SK-N-DZ (cell line): ENCODE measurements at places on chromosomes 4 and X.

DNA sequence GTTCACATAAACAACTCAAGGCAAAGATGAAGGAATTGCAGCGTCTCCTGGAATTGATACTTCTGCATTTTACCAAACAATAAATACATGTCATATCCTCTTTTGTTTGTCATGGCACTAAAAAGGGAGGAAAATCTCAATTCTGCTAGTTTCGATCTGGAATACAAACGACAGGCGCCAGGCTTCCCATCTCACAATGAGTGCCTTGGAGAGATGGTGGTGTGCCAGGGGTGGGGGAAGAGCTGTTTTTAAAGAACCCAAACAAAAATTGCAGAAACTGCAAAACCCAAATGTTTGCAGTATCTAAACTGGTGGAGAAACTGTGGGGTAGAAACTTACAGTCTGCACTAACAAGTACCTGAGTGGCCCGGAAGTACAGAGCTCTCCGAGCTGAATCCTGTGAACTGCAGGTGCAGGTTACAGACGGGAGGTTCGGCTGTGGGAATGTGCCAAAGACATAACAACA, 53.0 kb upstream of the KLF3 start:
- no peak for DNase-seq

DNA sequence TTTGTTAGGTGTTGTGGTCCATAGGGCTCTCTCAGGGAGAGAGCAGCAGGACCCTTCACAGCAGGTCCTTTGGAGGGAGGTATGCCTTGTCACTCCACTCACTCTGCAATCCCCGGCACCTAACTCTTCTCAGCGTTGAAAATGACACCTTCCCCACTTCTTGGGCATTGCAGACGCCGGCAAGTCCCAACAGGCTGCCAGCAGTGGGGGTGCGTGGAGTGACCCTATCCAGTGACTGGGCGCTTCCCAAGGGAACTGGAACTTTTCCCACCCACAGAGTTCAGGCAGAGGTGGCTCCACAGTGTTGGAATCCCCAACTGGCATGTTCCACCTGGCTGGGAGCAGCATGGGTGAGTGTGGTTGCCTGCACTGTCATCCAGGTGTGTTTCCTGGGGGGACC, 705.1 kb upstream of the FRG1 start:
- DNase-seq = no peak

- DNase-seq = no peak
These were observed 16.0 kb upstream of the SH3TC1 start for GRCh38 chr4:8182858-8183725.

GRCh38 chr4:115515772-115516171, 402.4 kb upstream of the NDST4 start:
- no peak for DNase-seq

- peak; percentile 29 for DNase-seq
These were observed 134.7 kb downstream of the PALLD start for GRCh38 chr4:168631241-168632162.

DNA sequence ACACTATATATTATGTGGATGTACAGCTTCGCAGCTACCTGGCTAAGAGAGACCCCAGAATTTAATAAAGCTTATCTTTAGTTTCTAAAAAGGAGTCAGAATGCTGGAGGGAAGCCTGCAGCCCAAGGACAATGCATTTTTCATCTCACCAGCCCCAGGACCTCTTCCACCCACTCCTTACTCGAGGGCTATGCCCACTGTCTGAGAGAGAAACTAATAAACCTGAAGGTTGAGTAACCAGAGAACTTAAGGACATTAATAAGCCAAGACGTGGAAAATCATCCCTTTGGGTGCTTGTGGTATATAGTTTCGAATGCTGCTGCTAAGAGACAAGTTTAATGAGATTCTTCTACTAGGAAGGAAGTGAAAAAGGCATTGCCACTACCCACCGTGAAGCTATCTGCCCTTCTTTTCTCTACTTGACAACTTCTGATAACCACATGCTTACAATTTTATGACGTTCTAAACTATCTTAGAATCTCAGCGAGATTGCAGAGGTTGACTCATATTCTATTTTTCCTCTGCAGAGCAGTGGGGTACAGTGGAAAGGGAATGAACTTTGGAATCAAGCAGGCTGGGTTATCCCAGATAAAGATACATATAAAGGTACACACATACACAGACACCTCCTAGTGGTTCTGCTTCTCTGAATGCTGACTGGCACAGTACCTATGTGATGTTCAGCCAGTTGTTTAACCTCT, 3.3 kb downstream of the RELL1 start:
- no peak for DNase-seq

GRCh38 chrX:50470103-50471031, at the start of gene DGKK:
DGKK (minus strand) TSS chrX:50470825; CDS start chrX:50470678, 147 bp downstream.
- peak; percentile 94 for DNase-seq

- DNase-seq = no peak
These were observed 365.9 kb downstream of the INPP4B start for GRCh38 chr4:142480244-142480643.

DNA sequence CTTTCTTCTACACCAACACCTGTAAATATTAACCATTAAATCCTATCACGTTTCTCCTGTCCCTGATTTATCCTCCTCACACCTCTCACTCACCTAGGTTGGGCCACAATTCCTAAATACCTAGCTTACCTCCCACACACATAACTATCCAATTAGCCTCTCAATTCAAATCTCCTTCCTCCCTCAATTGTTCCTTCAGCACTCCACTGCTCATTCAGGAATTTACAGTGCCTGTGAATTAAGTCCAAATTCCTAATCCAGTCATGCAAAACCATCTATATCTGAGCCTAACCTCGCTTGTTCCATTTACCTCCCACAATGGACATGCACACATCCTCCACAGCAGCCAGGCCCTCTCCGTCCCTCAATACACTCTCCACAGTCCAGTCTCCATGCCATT, 17.5 kb downstream of the ANXA5 start:
- DNase-seq = no peak

DNA sequence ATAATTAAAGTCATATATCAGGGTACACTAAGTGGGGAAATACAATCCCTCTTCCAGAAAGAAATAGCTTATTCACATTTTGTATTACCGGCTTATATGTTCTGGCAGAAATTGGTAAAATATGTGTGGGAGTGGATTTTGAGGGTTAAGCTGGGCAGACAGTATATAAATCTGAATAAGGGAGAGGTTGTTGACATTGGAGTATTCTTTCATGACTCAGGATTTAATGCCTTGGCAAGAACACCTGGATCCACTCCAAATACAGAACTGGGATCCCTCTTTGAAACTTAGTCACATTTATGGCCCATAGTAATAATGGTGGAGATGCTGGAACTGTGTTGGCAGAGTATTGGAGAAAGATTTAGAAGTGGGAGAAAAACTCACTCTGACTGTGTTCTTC, 54.3 kb upstream of the TET2 start:
- no peak for DNase-seq

DNA sequence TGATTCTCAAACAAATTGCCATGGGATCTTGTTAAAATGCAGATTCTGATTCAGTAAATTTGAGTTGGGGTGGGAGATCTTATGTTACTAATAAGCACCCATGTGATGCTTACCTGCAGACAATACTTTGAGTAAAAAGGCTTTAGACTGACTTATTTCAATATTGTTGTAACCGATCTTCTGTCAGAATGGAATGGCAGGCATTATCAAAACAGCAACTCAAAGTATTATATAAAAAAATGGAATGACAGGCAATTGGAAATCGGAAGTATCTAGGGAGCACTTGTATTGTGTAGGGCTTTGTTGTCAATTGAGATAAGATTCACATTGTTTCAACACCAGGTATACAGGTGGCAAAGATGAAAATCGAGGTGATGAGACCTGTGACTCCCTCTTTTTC, 67.5 kb downstream of the C4orf33 start:
- DNase-seq = no peak

- DNase-seq = no peak
These were observed 27.1 kb downstream of the FHIP1A start for GRCh38 chr4:151436093-151436518.

DNA sequence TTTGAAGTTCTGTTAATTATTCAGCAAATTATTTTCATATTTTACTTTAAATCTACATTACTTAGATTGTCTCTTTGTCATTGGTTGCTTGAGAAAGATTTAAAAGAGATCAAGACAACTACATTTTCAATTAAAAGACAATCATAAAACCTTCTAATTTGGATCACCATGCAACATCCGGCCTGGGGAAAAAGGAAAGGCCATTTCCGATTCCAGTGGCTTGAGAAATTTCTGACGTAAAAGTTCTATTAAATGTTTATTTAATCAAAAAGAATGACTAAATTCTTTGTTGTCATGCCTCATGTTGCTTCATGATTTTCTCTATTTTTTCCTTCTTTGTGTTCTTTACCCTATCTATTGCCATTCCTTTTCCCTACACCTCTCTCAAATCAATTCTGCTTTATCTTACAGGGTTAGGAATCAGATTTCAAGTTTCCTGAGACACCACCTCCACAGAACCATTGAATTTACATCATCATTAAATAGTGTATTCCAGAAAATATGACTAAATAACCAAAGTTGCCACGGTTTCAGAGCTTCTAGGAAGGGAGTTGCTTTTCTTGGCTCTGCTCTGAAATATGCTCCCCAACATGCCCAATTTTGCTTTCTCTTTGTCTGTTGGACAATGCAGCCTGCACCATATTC, 124.6 kb upstream of the ACSL4 start:
- no peak for DNase-seq

DNA sequence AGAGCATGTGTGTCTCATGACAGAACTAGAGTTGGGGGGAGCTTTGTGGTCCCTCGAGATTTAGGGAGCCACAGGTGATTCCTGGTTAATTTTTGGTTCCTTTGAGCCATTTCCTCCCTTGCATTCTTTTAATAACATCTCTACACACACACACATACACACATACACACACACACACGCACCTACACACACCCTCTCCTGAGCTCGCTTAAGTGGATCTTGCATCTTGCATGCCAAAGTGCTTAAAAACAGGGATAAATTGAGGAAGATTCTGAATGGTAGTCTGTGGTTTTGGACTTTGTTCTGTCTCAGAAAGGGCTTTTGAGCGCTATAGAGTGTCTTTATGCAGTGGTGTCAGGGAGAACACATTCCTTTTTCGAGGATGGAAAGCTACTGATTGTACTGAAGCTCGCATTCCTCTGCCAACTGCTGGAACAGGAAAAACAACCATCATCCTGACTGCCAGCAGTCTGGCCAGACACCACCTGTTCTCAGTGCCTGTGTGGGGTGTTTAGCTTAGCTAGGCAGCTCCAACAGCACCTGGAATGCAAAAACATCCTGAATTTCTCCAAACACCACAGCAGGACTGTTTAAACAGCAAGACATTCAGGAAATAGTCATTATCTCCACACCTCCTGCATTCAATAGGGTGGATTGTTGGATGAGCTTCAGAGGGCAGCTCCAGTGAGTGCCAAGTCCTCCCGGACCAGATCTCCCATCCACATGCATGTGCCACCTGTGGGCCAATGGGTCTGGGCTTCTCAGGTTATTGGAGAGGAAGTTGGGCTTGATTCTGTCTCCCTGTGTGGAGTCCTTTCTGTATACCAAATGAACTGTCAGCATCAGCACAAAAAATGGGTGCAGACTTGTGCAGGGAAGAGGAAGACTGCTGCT, 21.9 kb upstream of the IGFBP7 start:
- no peak for DNase-seq

DNA sequence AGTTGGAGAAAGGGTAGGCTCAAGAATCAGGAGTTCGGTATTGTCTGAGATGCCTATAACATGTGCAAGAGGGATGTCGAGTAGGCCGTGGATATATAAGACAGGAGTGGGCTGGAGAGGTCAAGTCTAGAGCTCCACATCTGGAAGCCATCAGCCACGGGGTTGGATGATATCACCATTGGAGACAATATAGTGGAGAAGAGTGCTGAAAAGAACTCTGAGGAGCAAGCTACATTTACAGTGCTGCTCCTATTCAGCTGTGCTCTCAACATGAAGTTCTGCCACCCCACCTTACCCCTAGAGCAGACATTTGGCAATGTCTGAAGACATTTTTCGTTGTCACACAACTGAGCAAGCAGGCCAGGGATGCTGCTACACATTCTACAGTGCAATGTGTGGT, 20.9 kb upstream of the PLAC1 start:
- DNase-seq = no peak

GRCh38 chrX:46626566-46626965, 53.0 kb downstream of the CHST7 start:
- DNase-seq = no peak

- DNase-seq = no peak
These were observed 1839.5 kb upstream of the PCDH10 start for GRCh38 chr4:131309628-131310027.

- no peak for DNase-seq
These were observed 100.3 kb downstream of the FAM53A start for GRCh38 chr4:1583859-1584258.

- DNase-seq = no peak
These were observed 5.9 kb upstream of the PLAC1 start for GRCh38 chrX:134664202-134664601.

- no peak for DNase-seq
These were observed 87.8 kb downstream of the SH3KBP1 start for GRCh38 chrX:19799319-19800182.

GRCh38 chrX:136496764-136497555, 432 bp upstream of the HTATSF1 start:
- DNase-seq = peak; percentile 77

DNA sequence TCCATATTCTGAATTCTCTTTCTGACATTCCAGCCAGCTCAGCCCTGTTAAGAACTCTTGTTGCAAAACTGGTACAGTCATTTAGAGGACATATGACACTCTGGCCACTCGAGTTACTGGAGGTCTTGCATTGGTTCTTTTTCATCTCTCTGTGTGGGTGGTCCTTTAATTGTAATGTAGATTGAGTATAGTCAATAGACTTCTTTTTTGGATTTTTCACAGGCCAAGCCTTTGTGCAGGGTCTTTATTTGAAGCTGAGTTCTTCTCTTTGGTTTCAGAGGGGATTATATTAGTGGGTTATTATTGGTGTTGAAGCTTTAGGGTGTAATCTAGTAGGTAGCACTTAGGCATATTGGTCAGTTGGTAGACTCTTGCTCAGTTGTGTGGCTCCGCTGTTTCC, 118.0 kb upstream of the GIMD1 start:
- DNase-seq = no peak

- no peak for DNase-seq
These were observed 79.0 kb downstream of the ADRA2C start for GRCh38 chr4:3845094-3845743.

DNA sequence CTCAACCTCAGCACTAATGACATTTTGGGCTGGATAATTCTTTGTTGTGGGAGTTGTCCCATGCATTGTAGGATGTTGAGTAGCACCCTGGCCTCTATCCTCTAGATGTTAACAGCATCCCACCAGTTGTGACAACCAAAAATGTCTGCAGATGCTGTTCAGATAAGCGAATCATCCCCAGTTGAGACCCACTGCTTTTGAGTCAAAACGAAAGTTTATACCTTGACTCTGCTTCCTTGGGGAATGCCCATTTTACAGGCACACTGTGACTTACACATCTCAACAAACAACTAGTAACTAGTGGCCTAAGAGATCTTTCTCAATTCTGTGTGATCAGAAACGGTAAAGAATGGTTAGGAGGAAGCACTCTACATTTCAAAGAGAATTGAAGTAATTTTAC, 37.0 kb downstream of the SEPSECS start:
- DNase-seq = no peak

- DNase-seq = no peak
These were observed 287.7 kb downstream of the KCTD8 start for GRCh38 chr4:44160776-44161367.

GRCh38 chr4:55074386-55074785, 51.0 kb downstream of the KDR start:
- DNase-seq = no peak
